Right ventricle myocardium superior (tissue), 1 donor: ENCODE measurements at places on chromosomes 11 and 22. TPM values are rescaled to one million over a fixed set of nuclear protein-coding genes. Genes with fewer than 3 reads are reported as not detected.

SESN3 gene
- total RNA-seq: 4.8 TPM

SCN4B gene
- total RNA-seq: 12.0 TPM

OR10D3 gene
- total RNA-seq: not detected

P4HA3 gene
- total RNA-seq: not detected

MEI1 gene
- total RNA-seq: not detected

FGF19 gene
- not detected for total RNA-seq

ZBED5 gene
- 37.4 TPM for total RNA-seq

MS4A15 gene
- total RNA-seq: not detected

RTN3 gene
- 41.2 TPM for total RNA-seq

TMA7B gene
- not detected for total RNA-seq

PRG3 gene
- total RNA-seq: not detected

GSTT2B gene
- total RNA-seq: 3.4 TPM

CARD16 gene
- total RNA-seq: 8.4 TPM

NPAS4 gene
- not detected for total RNA-seq

TMEM191C gene
- total RNA-seq: 0.65 TPM

C11orf97 gene
- total RNA-seq: not detected

SRPRA gene
- 57.4 TPM for total RNA-seq

RAG2 gene
- total RNA-seq: not detected

TRIM49 gene
- total RNA-seq: not detected

HOATZ gene
- total RNA-seq: not detected

ROM1 gene
- total RNA-seq: 1.5 TPM

KRTAP5-11 gene
- total RNA-seq: not detected

IL10RA gene
- total RNA-seq: 6.2 TPM

SORL1 gene
- total RNA-seq: 4.7 TPM

PPME1 gene
- total RNA-seq: 24.9 TPM

MDK gene
- 4.7 TPM for total RNA-seq

PANX3 gene
- total RNA-seq: not detected

TRIM48 gene
- total RNA-seq: not detected

APBB1 gene
- 75.8 TPM for total RNA-seq

LRP4 gene
- 20.3 TPM for total RNA-seq

DYNC2H1 gene
- total RNA-seq: 2.9 TPM

RAPSN gene
- 6.7 TPM for total RNA-seq

FAM83F gene
- 4.9 TPM for total RNA-seq

NOX4 gene
- 1.7 TPM for total RNA-seq

KLHDC7B gene
- total RNA-seq: not detected

MMP8 gene
- total RNA-seq: not detected

MFRP gene
- not detected for total RNA-seq

CRYBA4 gene
- not detected for total RNA-seq

BCR gene
- total RNA-seq: 28.2 TPM

LRRC75B gene
- 5.0 TPM for total RNA-seq

GTSE1 gene
- 0.43 TPM for total RNA-seq

ZNRD2 gene
- total RNA-seq: 23.2 TPM

TSGA10IP gene
- total RNA-seq: not detected

MYBPC3 gene
- 2,568 TPM for total RNA-seq

SCGB1A1 gene
- not detected for total RNA-seq

LGR4 gene
- total RNA-seq: 24.2 TPM

C11orf91 gene
- not detected for total RNA-seq

MS4A6E gene
- not detected for total RNA-seq

SLC17A6 gene
- not detected for total RNA-seq

PTPRCAP gene
- 1.0 TPM for total RNA-seq

OOSP4B gene
- total RNA-seq: not detected

EFEMP2 gene
- 80.0 TPM for total RNA-seq

SCUBE1 gene
- 0.24 TPM for total RNA-seq

RASGRP2 gene
- total RNA-seq: 38.4 TPM

C11orf42 gene
- total RNA-seq: not detected

ARHGAP8 gene
- total RNA-seq: not detected
